ENCODE measurements at places on chromosomes 13 and 19. TPM values are rescaled to one million over a fixed set of nuclear protein-coding genes. Genes with fewer than 3 reads are reported as not detected.

Gene CNN1
- not detected for total RNA-seq

Gene ZNF256
- 5.0 TPM for total RNA-seq

Gene OVOL3
- not detected for total RNA-seq

Gene ZNF675
- total RNA-seq = 21.1 TPM

Gene HSD11B1L
- total RNA-seq = 3.2 TPM

Gene SYNE4
- total RNA-seq = 1.8 TPM

Gene ZNF888
- 4.0 TPM for total RNA-seq

Gene AMER2
- not detected for total RNA-seq

Gene ZBTB45
- total RNA-seq = 7.9 TPM

Gene IFT88
- 4.1 TPM for total RNA-seq

Gene CGB3
- not detected for total RNA-seq

Gene TPTE2
- total RNA-seq = 0.16 TPM

Gene ZNF749
- total RNA-seq = 11.8 TPM

Gene TSPAN16
- not detected for total RNA-seq

Gene F10
- not detected for total RNA-seq
